Stimulated activated CD4-positive, alpha-beta T cell treated with anti-CD3 and anti-CD28 coated beads, Interleukin-12 subunit alpha, Interleukin-12 subunit beta, amount 100 ng/mL, for 48 hours (primary cell): ENCODE measurements at places on chromosomes 2 and 18.

- DNase-seq: no peak
Observed at GRCh38 chr18:44915661-44916060, 235.0 kb downstream of the SETBP1 start.

- no peak for DNase-seq
Observed at GRCh38 chr18:9982711-9983110, 68.9 kb downstream of the VAPA start.

- DNase-seq: peak; percentile 70
Observed at GRCh38 chr18:50268022-50268747, 1.9 kb upstream of the CFAP53 start.

GRCh38 chr2:10382354-10383061, 65.6 kb downstream of the ODC1 start:
- DNase-seq: no peak

DNA sequence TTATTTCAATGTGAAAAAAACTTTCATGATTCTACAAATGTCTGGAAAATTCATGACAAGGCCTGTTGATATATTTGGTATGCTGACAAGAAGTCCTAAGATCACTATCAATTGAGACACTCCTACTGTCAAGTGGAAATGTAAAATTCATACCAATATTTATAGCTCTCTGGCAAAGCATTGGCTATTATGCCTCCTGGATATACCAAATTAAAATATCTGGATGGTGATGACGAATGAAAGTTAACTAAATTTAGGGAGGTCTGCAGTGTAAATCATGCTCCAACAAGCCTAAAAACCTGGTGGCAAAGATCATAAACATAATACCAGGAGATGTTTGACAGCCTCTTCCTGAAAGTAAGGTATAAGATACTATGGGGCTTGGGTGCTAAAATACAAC, 41.1 kb upstream of the TCF4 start:
- DNase-seq: no peak

- no peak for DNase-seq
Observed at GRCh38 chr18:5972298-5972697, 77.0 kb upstream of the TMEM200C start.

GRCh38 chr18:59395226-59396175, 36.4 kb upstream of the LMAN1 start:
- DNase-seq: no peak

GRCh38 chr18:7256618-7257425, 25.9 kb downstream of the LRRC30 start:
- no peak for DNase-seq

DNA sequence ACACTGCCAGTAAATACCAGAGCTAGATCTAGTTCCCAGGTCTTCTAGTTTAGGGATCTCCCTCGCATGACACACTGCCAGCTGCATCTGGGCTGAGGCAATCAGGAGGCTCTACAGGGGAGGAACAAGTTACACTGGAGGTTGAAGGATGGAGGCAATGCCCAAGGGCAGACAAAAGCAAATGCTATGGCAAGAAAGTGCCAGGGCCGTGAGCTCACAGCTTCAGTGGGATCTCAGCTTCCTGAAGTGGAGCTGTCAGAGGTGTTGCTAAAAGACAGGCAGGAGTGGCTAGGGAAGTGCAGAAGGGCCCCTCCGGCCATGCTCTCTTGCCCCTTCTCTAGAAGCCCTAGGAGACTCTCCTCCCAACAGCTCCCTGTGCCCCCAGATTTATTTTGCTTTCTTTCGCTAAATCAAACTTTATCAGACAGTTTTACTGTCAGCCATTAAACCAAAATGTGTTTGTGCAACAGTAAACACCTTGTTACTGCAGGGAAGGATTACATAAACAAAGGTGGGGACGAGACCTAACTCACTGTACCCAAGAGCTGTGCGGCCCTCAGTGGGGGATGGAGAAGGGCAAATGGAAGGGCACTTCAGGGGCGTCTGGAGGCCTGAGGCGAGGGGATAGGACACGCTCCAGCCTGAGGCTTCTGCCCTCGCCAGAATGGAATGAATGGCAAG, 39.4 kb upstream of the PKDCC start:
- no peak for DNase-seq

DNA sequence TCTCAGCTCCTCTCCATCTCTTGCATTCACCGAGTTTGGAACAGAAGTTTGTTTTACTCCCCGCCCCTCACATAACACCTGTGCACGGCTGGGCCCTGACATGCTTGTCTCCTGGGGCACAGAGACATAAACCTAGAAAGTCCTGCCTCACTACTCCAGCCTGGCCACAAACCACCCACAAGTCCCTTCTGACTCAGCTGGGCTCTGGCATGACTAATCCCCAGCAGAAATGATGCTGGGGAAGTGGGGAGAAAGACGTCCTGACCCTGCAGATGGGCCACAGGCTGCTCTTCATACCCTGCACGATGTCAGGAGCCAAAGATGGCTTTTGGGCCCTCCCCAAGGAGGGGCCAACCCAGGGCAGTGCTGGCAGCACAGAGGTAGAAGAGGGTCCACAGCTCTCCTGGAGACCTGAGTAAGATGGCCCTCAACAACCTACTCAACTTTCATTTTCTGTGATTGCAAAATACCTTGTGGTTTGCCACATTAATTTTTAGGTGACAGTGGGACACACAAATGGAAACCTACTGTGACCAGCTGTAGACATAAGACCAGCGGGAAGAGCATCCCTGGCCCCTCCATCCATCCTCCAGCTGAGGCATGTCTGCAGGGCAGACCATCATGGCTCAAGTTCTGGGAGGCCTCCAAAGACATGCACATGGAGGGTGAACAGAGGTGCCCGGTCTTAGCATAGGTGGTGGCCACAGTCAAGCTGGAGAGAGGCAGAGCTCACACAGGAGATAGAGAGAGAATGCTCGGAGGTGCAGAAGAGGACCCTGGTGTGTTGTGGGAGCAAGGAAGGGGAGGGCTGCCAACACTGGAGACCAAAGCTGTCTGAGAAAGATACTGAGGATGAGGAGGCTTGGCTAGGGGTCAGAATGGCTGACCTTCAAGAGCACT, 40.0 kb downstream of the DNMT3A start:
- peak; percentile 70 for DNase-seq

DNA sequence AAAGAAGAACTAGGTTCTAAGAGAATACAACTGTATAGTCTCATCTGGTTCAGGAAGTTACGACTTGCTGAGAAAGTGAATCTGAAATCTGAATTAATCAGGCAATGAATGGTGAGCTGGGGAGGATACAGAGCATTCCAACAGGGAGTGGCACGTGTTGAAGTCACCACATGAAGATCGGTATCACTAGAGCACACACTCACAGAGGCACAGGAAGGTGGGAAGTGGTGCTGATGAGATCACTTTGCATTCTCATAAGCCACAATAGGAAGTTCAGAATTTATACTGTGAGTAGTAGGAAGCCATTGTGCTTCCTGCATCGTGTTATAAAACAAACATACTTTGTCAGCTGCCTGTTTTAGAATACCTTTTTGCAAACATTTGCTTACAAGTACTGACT, 615.0 kb upstream of the DDX18 start:
- DNase-seq: no peak

DNA sequence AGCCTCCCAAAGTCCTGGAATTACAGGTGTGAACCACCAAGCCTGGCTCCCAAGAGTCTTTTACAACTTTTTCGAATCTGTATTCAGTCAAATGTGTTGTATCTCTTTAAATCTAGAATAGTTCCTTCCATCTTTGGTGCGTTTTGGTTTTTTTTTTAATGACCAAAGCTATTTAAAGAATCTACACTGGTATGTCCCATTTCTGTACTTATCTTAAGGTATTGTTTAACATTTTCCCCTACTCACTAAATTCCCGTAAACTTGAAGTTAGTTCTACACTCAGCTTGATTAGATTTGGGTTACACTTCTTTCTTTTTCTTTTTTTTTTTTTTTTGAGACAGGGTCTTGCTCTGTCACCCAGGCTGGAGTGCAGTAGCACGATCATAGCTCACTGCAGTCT, 63.8 kb downstream of the TMEM237 start:
- DNase-seq: no peak

DNA sequence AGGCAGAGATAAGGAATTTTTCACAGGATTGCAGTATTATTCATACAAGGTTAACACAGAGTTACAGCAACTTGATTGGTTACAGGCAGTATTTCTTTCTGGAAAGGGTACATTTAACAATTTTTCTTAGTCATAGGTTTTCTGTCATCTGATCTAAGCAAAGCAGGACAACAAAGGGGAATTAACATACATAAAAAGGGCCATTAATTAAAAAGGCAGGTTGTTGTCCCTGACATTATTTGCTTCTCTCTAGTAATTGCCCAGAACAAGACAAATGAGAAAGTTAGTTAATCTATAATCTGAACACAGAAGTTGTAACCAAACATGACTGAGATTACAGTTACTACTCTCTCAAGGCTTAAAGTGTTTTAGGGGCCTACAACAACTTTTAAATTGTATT, 291.4 kb upstream of the LRRTM4 start:
- DNase-seq: no peak

DNA sequence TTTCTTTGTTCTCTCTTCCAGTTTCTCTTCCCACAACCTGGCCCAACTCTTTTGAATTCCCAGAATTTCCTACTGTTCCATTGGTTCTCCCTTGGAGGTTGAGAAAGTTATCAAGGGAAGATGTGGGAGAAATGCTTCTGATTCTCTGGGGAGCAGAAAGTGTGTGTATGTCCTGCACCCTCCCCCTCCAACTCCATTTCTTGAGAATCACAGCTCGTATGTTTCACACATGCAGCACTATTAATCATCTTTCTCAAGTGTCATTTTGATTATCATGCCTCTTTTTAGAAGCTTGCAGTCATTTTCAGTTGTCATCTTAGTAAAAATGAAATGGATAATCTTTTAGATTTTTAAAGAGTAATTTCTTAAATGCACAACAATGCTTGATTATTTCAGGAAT, 296.8 kb upstream of the SLC39A10 start:
- DNase-seq: no peak

DNA sequence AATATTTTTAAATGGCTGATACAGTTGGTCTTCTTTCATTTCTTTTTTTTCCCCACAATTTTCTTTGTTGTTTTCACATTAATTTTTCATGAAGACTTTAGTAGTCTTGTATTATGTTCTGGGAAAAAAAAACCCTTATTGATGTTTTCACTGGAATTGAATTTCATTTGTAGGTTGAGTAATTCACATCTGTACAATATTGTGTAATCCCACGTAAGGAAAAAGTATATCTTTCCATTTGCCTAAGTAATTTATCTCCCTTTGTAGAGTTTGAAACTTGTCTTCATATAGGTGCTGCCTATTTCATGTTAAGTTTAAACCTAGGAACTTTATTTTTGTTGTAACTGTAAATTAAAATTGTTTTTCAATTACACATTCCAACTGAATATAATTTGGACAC, 2.0 kb downstream of the DNAJC27 start:
- no peak for DNase-seq

- no peak for DNase-seq
Observed at GRCh38 chr2:42663828-42664227, 95.4 kb downstream of the MTA3 start.

GRCh38 chr2:62112179-62112578, 83.7 kb upstream of the B3GNT2 start:
- DNase-seq: no peak

DNA sequence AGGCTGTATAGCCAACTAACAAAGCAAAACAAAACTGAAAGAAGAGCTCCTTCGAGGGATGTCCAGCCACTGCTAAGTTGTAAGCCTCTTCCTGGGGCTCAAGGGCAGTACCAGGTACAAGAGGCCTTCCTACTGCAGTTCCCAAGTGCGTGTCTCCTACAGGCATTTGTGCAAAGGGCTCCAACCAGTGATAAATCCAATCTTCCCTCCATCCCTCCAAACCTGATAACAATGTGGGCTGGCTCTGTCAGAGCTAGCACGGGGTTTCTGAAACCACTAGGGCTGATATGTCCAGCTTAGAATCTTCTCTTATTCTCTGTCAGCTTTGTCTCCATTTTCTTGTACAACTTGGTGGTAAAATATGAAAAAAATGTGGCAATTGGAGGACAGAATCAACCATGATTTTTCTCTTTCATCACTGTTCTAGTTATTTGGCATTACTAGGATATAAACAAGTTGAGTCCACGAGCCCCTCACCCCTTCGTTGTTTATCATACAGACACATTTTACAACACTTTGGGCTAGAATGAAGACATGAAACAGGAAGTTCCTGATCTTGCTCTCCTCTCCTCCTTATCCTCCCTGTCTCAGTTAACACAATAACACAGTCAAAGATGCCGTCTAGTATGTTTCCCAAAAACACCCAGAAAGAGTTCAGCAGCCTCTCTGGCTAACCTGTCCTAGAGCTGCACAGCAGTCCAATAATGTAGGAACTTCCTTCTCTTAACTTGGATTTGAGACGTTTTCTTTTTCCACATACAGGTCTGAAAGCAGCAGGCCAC, 35.4 kb upstream of the WIPF1 start:
- no peak for DNase-seq

DNA sequence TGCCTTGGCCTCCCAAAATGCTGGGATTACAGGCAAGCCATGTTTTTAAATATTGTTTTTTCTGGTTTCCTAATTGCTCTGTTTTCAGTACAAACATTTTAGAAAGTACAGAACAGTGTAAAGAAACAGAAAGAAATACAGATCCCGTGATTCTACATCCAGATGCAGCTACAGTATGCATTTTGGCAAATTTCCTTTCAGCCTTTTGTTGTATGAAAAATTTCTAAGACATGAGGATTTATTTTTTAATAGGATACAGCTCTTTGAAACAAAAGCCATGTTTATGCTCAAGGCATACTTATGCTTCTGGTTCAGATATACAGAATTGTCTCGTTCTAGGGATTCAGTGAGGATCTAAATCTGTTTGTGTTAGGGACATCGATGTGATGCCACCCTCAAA, 109.5 kb downstream of the MAP2 start:
- DNase-seq: no peak

DNA sequence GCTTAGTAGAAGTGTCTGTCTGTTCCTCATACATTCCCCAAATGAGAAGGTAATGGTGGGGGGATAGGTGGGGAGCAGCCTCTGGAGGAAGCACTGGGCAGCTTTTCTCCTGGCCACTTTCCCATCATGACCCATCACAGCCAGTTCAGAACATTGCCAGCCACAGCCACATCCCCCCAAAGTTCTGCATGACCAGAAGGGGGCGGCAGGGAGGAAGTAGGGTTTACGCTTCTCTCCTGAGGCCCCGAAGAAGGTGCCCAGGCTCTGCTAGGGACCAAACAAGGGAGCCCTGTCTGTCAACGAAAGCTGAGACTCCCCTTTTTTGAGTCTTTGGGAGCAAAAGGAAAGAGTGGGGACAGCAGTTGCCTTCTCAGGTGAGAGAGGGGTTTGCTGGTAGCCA, 7.7 kb downstream of the IGFBP5 start:
- no peak for DNase-seq
